ENCODE measurements at places on chromosomes 12 and 14. TPM values are rescaled to one million over a fixed set of nuclear protein-coding genes. Genes with fewer than 3 reads are reported as not detected.
A peak's percentile ranks its signal among the peaks of the same experiment; 100 is the strongest.

DNA sequence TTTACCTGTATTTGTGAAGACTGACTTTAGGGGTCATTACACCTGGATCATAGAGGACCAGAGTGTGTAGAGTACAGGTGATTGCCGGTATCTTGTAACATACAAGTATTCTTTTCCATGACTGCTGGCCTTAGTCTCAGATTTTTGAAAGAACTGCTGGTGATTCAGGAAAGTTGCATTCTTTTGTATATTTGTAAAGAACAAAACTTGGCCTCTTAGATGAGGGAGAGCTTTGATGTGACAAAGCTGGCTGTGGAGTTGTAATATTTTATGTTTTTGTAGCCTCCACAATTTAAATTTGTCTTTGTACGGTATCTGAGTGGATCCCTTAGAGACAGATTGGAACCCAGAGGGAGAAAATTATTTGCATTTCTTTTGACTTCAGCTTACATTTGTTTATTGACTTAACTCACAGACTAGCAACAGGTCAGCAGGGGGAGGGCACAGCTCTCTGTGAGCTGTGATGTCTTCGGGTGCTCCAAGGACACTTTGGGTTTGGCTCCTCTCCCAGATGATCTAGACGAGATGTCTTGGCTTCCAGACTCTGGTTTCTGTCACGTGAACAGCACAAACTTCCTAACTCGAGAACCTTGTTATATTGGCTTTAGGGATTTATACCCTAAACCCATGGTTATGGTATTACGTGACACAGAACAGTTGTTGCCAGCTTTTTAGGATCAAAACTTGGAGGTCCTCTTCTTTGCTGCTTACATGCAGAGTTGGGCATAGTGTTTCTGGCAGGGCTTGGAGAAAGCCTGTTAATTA, 65.9 kb downstream of the DAAM1 start:
- H3K4me1 ChIP-seq, result peaks cover 25% of the 10 kb centered on the region
- H3K36me3 ChIP-seq, result no peaks in the 10 kb centered on the region
- no peak for DNase-seq
- no peaks in the 10 kb centered on the region for H3K27me3 ChIP-seq

GRCh38 chr12:88931598-88931997, 351.3 kb upstream of the KITLG start:
- no peaks in the 10 kb centered on the region for H3K36me3 ChIP-seq
- no peaks in the 10 kb centered on the region for H3K4me1 ChIP-seq
- DNase-seq, result no peak
- no peaks in the 10 kb centered on the region for H3K27me3 ChIP-seq

DNA sequence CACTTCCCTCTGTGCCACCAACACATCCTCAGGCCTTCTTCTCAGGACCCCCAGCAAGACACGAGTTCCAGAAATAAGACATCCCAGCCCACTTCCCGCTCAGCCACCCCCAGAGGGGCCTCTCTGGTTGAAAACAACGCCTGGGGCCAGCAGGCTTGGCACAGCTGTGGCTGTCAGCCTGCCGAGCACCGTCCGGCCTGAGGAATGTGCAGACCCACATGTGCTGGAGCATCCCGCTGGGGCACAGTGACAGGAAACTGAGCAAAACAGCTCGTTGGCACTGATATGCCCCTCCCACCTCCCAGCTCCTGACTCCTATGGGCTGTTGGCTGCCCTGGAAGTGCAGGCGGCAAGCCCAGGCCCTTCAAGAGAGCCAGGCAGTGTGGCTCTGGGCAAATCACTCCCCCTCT, 1.4 kb downstream of the SYNE3 start:
- no peak for DNase-seq
- peaks cover 7% of the 10 kb centered on the region for H3K36me3 ChIP-seq
- peak overlapping the region; percentile 50 for H3K4me3 ChIP-seq
- H3K27ac ChIP-seq, result peak overlapping the region; percentile 77
- peaks cover 67% of the 10 kb centered on the region for H3K4me1 ChIP-seq

DNA sequence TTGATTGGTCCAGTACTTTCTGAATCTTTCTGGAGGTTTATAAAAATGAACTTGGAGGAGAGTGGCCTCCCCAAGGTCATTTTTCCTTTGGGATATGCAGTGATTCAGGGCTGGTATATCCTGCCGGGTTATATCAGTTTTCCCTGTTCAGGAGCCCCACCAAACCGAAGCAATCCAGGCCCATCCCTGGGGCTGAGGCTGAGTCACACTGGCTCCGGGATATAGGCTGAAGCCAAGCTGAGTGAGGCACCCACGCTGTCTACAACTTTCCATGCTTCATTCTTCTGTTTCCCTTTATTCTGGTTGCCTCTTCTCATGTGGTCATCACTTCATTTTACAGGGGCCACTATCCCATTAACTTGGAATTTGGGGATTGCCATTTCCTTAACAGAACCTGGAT, 3.4 kb downstream of the SSPN start:
- peaks cover 5% of the 10 kb centered on the region for H3K27me3 ChIP-seq
- no peak for DNase-seq
- no peaks in the 10 kb centered on the region for H3K36me3 ChIP-seq
- H3K4me3 ChIP-seq, result no peak overlapping the region

DNA sequence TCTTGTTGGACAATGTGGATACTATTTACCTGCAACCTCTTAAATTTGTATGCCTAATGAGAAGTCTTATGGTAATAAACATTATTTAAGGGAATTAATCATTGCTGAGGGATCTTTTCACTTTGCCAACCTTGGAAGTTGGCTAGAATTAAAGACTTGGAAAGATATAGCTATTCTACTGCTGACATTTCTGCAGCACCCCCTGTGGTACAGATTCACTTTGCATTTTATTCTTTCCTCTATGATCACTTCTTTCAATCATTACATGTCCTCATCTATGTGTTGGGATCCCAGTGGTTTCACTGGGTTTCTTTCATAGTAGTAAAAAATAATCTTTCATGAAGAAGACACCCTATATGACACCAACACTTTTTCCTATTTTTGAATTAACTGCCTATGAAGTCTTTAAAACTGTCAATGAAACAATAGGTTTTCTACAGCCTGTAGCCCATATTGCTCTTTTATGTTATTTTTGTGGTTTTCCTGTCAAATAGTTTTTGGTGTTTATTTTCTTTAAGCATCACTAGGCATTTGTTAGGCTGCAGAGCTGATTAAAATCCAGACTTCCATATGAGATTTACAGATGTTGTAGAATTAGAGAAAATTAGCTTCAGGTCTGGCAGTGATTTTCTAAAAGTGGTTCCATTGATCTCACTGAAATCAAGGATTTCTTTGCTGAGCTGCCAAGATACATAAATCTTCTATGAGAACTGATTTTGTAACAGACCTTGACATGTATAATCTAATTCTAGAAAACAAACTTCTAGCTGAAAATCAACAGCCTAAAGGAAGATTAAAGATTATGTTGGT, 256.1 kb downstream of the NAV3 start:
- no peaks in the 10 kb centered on the region for H3K36me3 ChIP-seq
- H3K27me3 ChIP-seq, result no peaks in the 10 kb centered on the region
- H3K4me1 ChIP-seq, result no peaks in the 10 kb centered on the region
- no peak overlapping the region for H3K4me3 ChIP-seq
- H3K27ac ChIP-seq, result no peak overlapping the region

GRCh38 chr12:109309381-109310246, 530 bp upstream of the FOXN4 start:
- peak; percentile 16 for DNase-seq
- peaks cover 12% of the 10 kb centered on the region for H3K4me1 ChIP-seq
- no peaks in the 10 kb centered on the region for H3K36me3 ChIP-seq
- no peak overlapping the region for H3K4me3 ChIP-seq

DNA sequence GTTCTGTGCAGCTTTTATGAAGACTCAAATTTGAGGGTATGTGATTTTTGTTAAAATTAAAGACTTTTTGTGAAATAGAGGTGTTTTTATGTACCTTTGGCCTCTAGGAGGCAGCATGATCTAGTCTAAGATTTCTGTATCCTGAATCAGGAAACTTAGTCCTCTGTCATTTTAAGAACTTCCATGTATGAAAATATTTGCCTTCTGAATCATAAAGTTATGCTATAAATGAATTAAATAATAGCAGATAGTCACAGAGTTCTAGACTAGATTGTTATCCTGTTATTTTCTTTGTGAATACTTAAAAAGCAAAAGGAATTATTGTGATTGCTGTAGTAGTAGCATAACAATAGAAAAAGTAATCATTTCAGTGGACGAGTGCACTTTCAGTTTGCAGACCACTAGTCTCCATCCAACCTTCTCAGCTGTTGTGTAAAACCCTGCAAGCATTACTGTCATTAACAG, 56.3 kb downstream of the FGD4 start:
- peak overlapping the region; percentile 38 for H3K27ac ChIP-seq
- H3K4me3 ChIP-seq, result peak overlapping the region; percentile 21
- H3K27me3 ChIP-seq, result no peaks in the 10 kb centered on the region
- peak; percentile 74 for DNase-seq

DNA sequence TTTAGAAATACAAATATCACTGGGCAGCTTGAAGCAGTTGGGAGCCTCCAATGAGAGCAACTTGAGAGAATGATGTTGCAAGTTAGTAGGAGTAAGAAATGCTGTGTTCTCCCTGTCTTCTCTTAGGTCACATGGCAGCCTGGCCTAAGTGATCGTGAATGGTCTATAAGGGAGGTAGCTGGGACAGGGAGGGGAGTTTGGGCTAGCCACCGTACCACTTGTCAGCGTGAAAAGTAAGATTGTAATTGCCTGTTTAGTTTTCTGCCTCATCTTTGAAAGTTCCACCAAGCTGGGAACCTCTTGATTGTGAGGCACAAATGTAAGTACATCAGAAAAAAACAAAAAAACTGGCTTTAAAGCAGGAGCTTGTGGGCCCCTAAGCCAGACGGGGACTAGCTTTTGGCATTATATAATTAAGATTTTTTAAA, 36.4 kb downstream of the MDM2 start:
- no peak overlapping the region for H3K27ac ChIP-seq
- H3K27me3 ChIP-seq, result no peaks in the 10 kb centered on the region
- no peak for DNase-seq
- H3K36me3 ChIP-seq, result peaks cover 26% of the 10 kb centered on the region
- no peak overlapping the region for H3K4me3 ChIP-seq

GRCh38 chr14:105388110-105388951, 10.0 kb upstream of the TEX22 start:
- H3K4me1 ChIP-seq, result peaks cover 17% of the 10 kb centered on the region
- no peak overlapping the region for H3K27ac ChIP-seq
- no peak overlapping the region for H3K4me3 ChIP-seq
- no peaks in the 10 kb centered on the region for H3K27me3 ChIP-seq
- DNase-seq, result no peak

- H3K4me1 ChIP-seq, result no peaks in the 10 kb centered on the region
- no peak overlapping the region for H3K27ac ChIP-seq
- DNase-seq, result no peak
- no peak overlapping the region for H3K4me3 ChIP-seq
- peaks cover 8% of the 10 kb centered on the region for H3K27me3 ChIP-seq
Measured at GRCh38 chr12:108135627-108136026, 6.5 kb downstream of the WSCD2 start.

DNA sequence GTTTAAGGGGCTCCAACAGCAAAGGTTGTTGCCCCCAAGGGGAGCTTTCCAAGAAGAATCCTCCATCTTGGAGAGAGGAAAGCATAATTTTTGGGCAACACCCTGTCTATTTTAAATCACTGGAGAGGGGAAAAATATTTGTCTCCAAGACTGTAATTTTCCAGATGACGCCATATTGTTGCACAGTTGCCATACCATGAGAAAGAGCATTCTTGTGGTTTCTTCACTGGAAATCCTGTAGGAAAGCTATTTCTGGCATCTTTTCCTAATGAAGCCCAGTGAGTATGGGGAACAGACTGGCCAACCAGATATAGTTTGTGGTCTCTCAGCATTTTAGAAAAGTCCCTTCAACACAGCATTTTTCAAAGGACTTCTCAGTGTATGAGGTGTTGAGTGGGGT, 88.1 kb upstream of the MANSC4 start:
- H3K4me1 ChIP-seq, result no peaks in the 10 kb centered on the region
- no peaks in the 10 kb centered on the region for H3K27me3 ChIP-seq
- no peak overlapping the region for H3K27ac ChIP-seq
- no peak for DNase-seq
- H3K4me3 ChIP-seq, result no peak overlapping the region

DNA sequence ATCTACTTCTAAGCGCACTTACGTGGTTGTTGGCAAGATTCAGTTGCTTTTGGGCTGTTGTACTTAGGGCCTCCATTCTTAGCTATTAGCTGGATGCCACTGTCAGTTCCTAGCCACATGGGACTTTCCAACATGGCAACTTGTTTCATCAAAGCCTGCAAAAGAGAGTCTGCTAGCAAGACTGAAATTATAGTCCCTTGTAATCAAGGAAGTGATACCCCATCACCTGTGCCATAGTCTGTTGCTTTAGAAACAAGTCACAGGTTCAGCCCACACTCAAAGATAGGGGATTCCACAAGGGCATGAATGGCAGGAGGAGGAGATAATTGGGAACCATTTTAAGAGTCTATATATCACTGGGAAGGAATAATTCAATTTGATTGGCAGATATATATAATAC, 27.1 kb upstream of the SLC17A8 start:
- DNase-seq, result no peak
- peaks cover 42% of the 10 kb centered on the region for H3K36me3 ChIP-seq
- no peak overlapping the region for H3K27ac ChIP-seq

- H3K4me1 ChIP-seq, result peaks cover 15% of the 10 kb centered on the region
- no peak overlapping the region for H3K4me3 ChIP-seq
- H3K36me3 ChIP-seq, result no peaks in the 10 kb centered on the region
- no peak for DNase-seq
- H3K27ac ChIP-seq, result no peak overlapping the region
Measured at GRCh38 chr12:53093777-53094393, 3.6 kb upstream of the IGFBP6 start.

GRCh38 chr14:67199016-67199415, 9.8 kb downstream of the GARIN2 start:
- H3K4me1 ChIP-seq, result no peaks in the 10 kb centered on the region
- H3K27me3 ChIP-seq, result no peaks in the 10 kb centered on the region
- H3K27ac ChIP-seq, result no peak overlapping the region

DNA sequence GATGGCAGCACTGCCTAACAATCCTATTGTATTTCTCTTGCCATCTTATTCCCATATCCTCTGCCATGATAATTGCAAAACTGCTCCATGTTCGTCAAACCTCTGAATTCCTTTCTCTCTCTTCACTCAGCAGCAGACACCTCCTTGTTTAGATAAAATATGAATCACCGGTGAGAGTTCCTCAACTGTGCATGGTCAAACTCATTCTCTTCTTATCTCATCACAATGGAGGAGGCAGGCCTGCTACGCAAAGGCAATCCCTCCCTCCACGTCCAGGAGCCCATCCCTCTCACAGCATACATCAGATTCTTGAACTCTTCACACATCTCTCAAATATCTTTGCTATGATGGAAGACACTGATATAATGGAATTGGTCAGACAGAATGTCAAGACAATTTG, 90.1 kb upstream of the DAAM1 start:
- no peak for DNase-seq
- no peaks in the 10 kb centered on the region for H3K4me1 ChIP-seq
- H3K4me3 ChIP-seq, result no peak overlapping the region
- H3K27me3 ChIP-seq, result no peaks in the 10 kb centered on the region
- H3K36me3 ChIP-seq, result no peaks in the 10 kb centered on the region
- H3K27ac ChIP-seq, result no peak overlapping the region

Gene SLC4A8
- 3.2 TPM for total RNA-seq

Gene SRSF5
- 768 TPM for total RNA-seq

Gene PLBD1
- total RNA-seq, result 0.87 TPM

Gene AKAP5
- 1.7 TPM for total RNA-seq

Gene DGLUCY
- 110 TPM for total RNA-seq
